Astrocyte (in vitro differentiated cells and primary cell): ENCODE measurements at places on chromosomes 1 and 21. TPM values are rescaled to one million over a fixed set of nuclear protein-coding genes. Genes with fewer than 3 reads are reported as not detected.

The PCAT6 gene
- 5.4 and 5.7 TPM in 2 replicates for total RNA-seq

The LCE2C gene
- total RNA-seq = not detected in 2 replicates

The TIAM1 gene
- total RNA-seq = 17.0 and 17.8 TPM in 2 replicates

The BARHL2 gene
- not detected in 2 replicates for total RNA-seq

The A3GALT2 gene
- total RNA-seq = not detected in 2 replicates

The APOBEC4 gene
- total RNA-seq = not detected in 2 replicates

The CDK18 gene
- 15.7 and 17.8 TPM in 2 replicates for total RNA-seq

The IFNLR1 gene
- total RNA-seq = 0.94 and 1.5 TPM in 2 replicates

The AKIRIN1 gene
- 152 and 156 TPM in 2 replicates for total RNA-seq

- DNase-seq = no peak
Observed at GRCh38 chr1:9351654-9352271, 59.1 kb downstream of the SPSB1 start.

DNA sequence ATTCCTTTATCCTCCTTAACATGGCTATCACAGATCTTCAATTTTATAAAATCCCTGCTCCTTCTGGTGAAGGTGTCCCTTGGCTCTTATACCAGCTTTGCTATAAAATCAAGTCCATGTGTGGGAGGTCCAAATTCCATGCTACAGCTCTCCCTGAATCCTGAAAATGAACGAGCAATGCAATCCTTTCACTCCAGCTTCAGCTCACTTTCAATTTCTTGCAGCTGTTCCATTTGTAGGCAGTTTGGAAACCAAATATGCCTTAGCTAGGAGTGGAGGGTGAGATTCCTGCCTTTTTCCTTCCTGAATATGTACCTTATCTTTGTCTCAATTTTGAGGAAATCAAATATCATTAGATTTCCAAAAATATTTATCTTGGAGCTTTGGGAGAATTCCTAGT is 402.6 kb downstream of the TTLL7 start:
- no peak for DNase-seq

GRCh38 chr1:37764414-37764825 is 500 bp downstream of the EPHA10 start:
- peak; percentile 16 for DNase-seq

- DNase-seq = peak; percentile 88
Observed at GRCh38 chr1:50969611-50970508, at the start of gene CDKN2C. Gene CDKN2C (plus strand): TSS chr1:50970245. CDS start chr1:50970369, 124 bp downstream.

GRCh38 chr1:229812148-229812547 is 186.1 kb downstream of the URB2 start:
- DNase-seq = no peak

- DNase-seq = no peak
Observed at GRCh38 chr1:66415281-66415680, 118.7 kb upstream of the SGIP1 start.

- DNase-seq = peak; percentile 51
Observed at GRCh38 chr21:41845310-41846032, 33.7 kb downstream of the PRDM15 start.

DNA sequence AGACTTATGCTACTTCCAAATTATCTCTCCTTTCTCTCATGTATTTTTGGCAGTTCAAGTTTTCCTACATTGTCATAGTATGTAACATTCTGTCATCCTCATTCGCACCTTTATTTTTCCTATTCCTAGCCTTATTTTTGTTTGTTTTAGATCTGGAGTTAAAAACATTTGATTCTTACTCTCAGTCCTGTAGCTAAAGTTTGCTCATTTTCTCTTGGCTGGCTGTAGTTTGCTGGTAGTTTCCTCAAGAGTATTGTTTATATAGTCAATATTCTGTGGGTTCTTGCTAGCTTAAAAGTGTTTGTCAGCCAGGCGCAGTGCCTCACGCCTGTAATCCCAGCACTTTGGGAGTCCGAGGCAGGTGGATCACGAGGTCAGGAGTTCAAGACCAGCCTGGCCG is 29.8 kb upstream of the TRIM33 start:
- DNase-seq = no peak

DNA sequence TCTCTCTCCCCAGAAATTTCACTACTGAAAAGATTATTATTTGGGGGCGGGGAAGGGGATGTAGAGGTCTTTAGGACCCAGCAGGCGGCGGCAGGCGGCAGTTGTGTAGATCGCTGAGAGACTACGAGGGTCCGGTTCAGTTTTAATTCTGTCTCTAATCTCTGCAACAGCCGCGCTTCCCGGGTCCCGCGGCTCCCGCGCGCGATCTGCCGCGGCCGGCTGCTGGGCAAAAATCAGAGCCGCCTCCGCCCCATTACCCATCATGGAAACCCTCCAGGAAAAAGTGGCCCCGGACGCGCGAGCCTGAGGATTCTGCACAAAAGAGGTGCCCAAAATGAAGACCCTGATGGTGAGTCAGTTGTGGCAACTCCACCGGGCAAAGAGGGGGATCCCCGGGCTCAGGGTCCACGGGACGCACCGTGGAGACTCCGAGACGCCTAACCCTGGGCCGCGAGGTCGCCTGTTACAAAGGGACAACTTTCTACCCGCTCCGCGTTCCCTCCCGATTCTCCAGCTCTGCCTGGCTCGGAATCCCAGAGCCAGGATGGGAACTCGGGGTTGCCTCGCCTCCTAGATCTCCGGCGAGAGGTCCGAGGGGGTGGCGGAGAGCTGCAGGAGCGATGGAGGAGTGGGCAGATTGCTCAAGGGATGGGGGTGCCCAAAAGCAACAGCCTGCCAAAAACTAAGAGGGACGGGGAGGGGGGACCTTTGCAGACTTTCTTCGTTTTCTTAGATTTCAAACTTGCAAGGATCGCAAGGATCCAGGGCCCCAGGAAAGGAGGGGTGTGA is at the start of gene ST6GALNAC5:
ST6GALNAC5 (plus strand) TSS at position 139 of the 789 bp plus-strand sequence.
- DNase-seq = no peak

DNA sequence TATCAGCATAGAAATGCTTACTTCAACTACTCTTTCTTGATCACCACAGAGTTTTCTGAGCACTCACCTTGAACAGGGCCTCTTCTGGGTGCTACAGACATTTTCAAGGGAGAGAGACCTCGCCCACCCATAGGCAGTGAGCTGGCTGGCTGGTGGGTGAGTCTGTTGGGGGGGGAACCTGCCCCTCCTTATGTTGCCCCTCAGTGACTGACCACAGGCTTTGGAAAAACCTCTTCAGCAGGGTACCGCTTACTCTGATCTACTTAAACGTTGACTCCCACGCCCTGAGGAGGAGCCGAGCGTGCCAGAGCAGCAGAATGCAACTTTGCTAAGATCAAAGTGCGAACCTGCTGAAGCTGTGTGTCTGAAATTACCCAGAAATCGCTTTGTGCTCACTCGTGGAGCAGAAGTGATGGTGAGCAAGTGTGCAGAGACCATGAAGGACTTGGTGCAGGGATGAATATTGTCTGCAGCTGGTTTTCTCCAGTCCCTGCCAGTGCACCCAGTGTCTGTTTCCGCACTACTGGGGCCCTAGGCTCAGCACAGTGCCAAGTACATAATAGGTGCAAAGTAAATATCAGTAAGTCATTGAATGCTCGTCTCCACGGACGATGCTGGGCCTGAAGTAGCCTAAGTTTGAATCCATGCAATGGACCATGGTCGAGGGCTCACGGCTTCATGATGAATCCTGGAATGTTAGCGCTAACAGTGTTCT is 158.7 kb upstream of the IRF2BP2 start:
- DNase-seq = no peak

GRCh38 chr1:203768256-203768655 is 3.3 kb downstream of the LAX1 start:
- DNase-seq = no peak

GRCh38 chr1:64543831-64544230 is 73.9 kb downstream of the CACHD1 start:
- DNase-seq = peak; percentile 47

DNA sequence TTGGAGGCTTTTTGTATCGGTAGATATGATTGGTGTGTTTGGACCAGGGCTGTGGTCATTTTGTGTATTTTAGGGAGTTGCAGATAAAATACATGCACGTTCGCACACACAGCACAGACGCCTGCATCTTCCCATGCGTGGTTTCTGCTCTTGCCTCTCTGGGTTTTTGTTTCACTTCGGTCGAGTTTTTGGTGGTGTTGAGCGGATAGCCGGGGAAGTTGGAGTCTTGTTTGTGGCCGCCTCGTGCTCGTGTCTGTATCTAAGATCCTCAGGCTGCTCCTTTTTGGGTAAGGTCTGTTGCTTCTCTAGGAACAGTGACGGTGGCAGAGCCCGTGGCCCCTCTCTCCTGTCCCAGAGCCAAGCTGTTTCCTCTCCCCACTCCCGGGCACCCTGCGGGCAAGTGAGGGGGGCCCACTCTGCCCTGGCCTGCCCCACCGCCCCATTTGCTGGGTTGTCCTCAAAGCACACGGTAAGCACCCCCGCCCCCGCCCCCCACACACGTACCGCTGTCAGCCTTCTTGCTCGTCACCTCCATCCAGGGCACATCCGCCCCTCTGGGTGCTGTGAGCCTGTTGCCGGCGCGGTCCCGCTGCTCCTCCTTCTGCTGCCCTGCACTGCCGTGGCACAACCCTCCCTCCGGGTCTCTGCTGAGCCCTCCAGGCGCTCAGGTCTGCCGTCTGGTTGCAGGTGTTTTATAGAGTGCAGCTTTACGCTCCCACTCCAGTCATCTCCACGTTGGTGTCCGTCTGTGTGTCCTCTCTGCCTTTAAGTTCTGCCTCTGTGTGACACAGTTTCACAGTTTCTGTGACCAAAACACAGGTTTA is 51.9 kb downstream of the AGPAT3 start:
- DNase-seq = no peak

GRCh38 chr1:37308031-37308960 is 166.1 kb upstream of the ZC3H12A start:
- no peak for DNase-seq

DNA sequence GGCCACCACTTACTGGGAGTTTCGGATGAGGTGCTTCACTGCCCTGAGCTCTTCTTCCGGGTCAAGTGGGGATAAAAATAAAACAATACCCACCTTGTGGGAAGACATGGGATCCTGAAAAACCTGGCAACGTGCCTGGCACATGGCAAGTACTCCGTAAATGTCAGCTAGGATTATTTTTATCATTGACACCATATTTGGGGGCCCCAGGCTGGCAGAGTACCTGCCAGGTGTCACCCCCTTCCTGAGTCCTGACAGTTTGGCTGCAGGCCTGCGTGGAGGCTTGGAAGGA is 9.2 kb upstream of the EPHA2 start:
- no peak for DNase-seq

GRCh38 chr1:188170411-188170810 is 1341.7 kb downstream of the PLA2G4A start:
- no peak for DNase-seq

DNA sequence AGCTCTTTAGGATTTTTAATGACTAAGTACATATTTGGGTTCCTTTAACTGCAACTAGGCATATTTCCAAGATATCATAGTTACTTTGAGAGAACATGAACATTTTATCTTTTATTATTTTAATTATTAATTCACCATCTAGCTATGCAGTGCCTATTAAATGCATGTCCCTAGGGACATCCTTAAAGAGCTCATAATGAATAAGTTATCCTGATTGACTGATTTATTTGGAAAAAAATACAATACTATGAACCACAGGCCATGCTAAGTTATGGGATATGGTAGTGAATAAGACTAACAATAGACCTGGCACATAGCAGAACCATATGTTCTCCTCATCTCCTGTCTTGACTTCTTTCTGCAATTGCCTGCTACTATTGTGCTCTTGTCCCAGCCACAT is 16.4 kb upstream of the C1orf105 start:
- no peak for DNase-seq
